ENCODE measurements at places on chromosomes 1 and 21. TPM values are rescaled to one million over a fixed set of nuclear protein-coding genes. Genes with fewer than 3 reads are reported as not detected.
A peak's percentile ranks its signal among the peaks of the same experiment; 100 is the strongest.

The ADGRL2 gene
- 64.8 TPM for total RNA-seq

DNA sequence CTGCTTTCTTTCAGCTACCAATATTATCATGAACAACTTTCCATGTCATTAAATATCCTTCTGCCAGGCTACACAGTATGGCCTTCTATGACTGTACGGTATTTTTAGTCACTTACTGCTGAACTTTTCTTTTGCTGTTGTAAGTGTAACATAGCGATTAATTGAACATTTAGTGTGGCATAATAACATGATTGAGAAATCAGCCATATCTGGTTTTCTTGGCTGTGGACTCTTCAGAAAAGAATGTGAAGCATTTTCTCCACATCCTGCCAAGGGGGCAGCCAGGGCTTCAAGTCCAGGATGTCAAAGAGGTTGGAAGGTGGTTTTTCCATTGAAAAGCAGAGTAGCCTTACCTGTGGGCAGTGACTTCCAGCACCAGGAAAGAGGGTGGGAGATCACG lies 8.8 kb upstream of the AHCYL1 start:
- H3K27me3 ChIP-seq, result no peaks in the 10 kb centered on the region
- H3K27ac ChIP-seq, result no peak overlapping the region
- no peak for DNase-seq
- no peaks in the 10 kb centered on the region for H3K36me3 ChIP-seq
- peaks cover 5% of the 10 kb centered on the region for H3K4me1 ChIP-seq

The KRTAP19-5 gene
- not detected for total RNA-seq

GRCh38 chr1:2091611-2092604 lies 41.7 kb downstream of the PRKCZ start:
- H3K27ac ChIP-seq, result no peak overlapping the region
- DNase-seq, result no peak
- no peaks in the 10 kb centered on the region for H3K36me3 ChIP-seq
- no peak overlapping the region for H3K4me3 ChIP-seq

The GJB5 gene
- not detected for total RNA-seq

The RUNX3 gene
- 1.3 TPM for total RNA-seq

DNA sequence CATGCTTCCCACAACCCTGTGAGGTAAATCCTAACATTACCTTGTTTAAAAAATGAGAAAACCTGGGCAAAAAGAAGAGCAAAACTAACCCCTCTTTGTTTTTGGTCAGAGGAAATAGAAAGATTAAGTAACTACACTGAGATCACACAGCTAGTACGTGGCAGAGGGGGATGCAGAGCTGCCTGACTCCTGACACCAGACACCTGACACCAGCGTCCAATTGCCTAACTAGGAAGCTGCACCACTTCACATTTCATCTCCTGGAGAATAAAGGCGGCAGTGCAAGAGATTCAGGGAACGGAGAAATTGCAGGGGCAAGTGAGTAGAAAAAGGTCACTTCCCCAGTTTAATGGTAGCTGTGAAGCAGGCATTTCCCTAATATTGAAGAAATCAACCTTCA lies 229.3 kb upstream of the PTBP2 start:
- H3K27ac ChIP-seq, result no peak overlapping the region
- H3K36me3 ChIP-seq, result no peaks in the 10 kb centered on the region
- DNase-seq, result no peak

DNA sequence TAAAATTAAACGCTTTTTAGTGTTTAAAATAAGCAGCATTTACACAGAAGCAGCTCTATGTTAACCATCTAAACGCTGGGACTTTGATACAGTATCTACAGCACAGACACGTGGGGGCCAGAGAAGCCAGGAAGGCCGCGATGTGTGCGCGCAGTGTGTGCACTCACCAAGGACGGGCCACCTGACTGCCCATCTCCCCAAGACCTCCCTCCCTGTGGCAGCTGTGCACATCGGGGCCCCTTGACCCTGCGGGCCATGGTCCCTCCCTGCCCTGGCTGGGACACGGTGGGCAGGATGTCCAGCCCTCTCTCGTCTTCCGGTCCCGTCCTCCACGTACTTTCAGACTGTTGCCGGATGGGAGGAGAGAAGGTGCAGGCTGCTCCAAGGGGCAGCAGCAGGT lies 4.2 kb downstream of the TAS1R3 start:
- DNase-seq, result no peak
- H3K4me3 ChIP-seq, result no peak overlapping the region
- H3K27me3 ChIP-seq, result no peaks in the 10 kb centered on the region
- H3K4me1 ChIP-seq, result no peaks in the 10 kb centered on the region
- H3K36me3 ChIP-seq, result no peaks in the 10 kb centered on the region
- no peak overlapping the region for H3K27ac ChIP-seq

The BSND gene
- total RNA-seq, result 0.46 TPM

DNA sequence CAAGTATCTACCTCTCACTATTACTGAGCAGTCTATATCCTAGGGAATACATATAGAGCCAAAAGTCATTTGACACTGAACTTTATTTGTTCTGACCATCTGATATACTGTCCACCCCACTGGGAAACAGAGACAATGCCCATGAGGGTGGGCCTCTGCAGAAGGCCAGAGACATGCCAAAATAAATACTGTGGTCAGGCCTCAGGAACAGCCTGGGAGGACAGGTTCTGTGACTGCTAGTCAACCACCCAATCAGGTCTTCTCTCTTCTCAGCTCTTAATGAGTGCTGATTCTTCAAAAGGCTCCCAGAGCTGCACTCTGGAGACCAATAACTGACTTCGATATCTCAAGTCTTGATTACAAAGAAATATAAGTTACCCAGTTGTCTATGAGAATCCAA lies 5.5 kb upstream of the ANKRD35 start:
- H3K27ac ChIP-seq, result peak overlapping the region; percentile 82
- H3K4me1 ChIP-seq, result peaks cover 8% of the 10 kb centered on the region
- H3K27me3 ChIP-seq, result no peaks in the 10 kb centered on the region
- DNase-seq, result no peak
- no peak overlapping the region for H3K4me3 ChIP-seq
- H3K36me3 ChIP-seq, result no peaks in the 10 kb centered on the region

- H3K27ac ChIP-seq, result no peak overlapping the region
- no peaks in the 10 kb centered on the region for H3K36me3 ChIP-seq
- H3K27me3 ChIP-seq, result no peaks in the 10 kb centered on the region
- no peak for DNase-seq
These were observed 147.8 kb downstream of the SLC45A1 start for GRCh38 chr1:8465692-8466091.

GRCh38 chr1:221780175-221780574 lies 38.3 kb upstream of the DUSP10 start:
- no peaks in the 10 kb centered on the region for H3K4me1 ChIP-seq
- no peaks in the 10 kb centered on the region for H3K27me3 ChIP-seq
- H3K4me3 ChIP-seq, result no peak overlapping the region
- H3K27ac ChIP-seq, result no peak overlapping the region
- no peak for DNase-seq
- H3K36me3 ChIP-seq, result no peaks in the 10 kb centered on the region

The IGFN1 gene
- not detected for total RNA-seq

- H3K27me3 ChIP-seq, result no peaks in the 10 kb centered on the region
- no peak overlapping the region for H3K27ac ChIP-seq
- H3K4me1 ChIP-seq, result peaks cover 2% of the 10 kb centered on the region
- no peaks in the 10 kb centered on the region for H3K36me3 ChIP-seq
These were observed 28.3 kb downstream of the DEGS1 start for GRCh38 chr1:224211206-224211962.

GRCh38 chr1:103514920-103515503 lies 10.5 kb upstream of the RNPC3 start:
- no peak overlapping the region for H3K4me3 ChIP-seq
- H3K4me1 ChIP-seq, result no peaks in the 10 kb centered on the region
- no peak for DNase-seq
- no peak overlapping the region for H3K27ac ChIP-seq
- H3K36me3 ChIP-seq, result no peaks in the 10 kb centered on the region

DNA sequence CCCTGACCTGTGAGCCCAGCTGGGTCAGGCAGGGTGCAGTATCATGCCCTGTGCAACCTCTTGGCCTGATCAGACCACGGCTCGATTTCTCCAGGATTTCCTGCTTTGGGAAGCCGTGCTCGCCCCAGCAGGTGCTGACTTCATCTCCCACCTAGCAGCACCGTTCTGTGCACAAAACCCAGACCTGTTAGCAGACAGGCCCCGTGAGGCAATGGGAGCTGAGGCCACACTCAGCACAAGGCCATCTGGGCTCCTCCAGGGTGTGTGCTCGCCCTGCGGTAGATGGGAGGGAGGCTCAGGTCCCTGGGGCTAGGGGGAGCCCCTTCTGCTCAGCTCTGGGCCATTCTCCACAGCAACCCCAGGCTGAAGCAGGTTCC lies 29.6 kb downstream of the SLC19A1 start:
- H3K36me3 ChIP-seq, result no peaks in the 10 kb centered on the region
- H3K27ac ChIP-seq, result no peak overlapping the region
- H3K4me3 ChIP-seq, result no peak overlapping the region
- no peaks in the 10 kb centered on the region for H3K4me1 ChIP-seq
- H3K27me3 ChIP-seq, result no peaks in the 10 kb centered on the region
